ENCODE measurements at places on chromosomes 5 and 9.

GRCh38 chr5:159969966-159970365 lies 39.0 kb upstream of the TTC1 start:
- no peak for DNase-seq

- DNase-seq: no peak
These were observed 58.3 kb upstream of the KLF4 start for GRCh38 chr9:107547772-107548297.

- DNase-seq: no peak
These were observed 351.8 kb downstream of the EBF1 start for GRCh38 chr5:158747816-158748432.

- DNase-seq: peak; percentile 24
These were observed 72.8 kb downstream of the MED27 start for GRCh38 chr9:132006677-132007370.

DNA sequence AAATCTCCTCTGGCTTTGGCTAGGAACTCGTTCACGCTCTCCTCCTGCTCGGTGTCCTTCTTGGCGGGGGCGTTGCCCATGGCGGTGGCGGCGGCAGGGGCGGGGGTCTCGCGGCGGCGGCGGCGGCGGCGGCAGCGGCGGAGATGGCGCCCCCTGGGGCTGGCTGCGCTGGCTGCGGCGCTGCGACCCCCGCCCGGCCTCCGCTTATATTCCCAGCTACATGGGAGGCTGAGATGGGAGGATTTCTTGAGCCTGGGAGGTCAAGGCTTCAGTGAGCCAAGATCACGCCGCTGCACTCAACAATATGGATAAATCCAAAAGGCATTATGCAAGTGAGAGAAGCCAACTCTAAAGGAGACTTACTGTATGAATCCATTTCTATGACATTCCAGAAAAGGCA lies at the start of gene PRKACG:
Gene PRKACG (minus strand): TSS at position 101 of the 400 bp plus-strand sequence. CDS start 21 bp downstream, at position 80.
- no peak for DNase-seq

DNA sequence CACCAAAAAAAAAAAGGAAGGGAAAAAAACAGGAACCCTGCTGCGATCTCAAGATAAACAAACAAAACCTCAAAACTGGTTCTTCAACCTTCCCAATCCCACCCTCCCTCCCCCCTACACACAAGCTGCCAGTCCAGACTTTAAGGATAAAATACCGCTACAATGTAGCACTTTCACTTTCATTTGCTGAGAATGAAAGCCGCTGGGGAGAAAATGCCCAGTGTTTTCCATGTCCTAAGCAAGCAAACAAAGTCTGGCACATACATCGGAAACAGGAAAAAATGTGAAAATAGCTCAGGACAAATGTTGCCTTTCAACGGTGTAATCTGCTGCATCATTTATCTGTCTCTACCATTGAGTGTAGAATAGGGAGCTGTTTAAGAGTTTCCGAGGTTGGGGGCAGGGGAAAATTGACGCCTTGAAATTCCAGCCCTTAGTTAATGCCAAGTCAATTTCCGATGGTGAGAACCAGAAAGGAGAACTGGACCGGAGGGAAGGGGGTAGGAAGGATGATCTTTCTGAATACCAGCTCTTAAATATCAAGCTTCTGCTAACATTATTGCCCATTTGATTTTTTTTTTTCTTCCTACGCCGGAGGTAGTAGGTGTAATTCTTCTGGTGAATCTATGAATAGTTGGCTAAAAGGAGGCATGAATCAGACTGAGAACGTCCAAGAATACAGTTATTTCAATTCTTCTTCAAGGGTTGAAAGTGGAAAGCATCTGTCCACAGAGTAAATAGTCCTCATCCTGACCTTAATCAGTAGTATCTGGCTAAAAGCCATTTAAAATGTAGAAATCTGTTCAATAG lies 1.2 kb upstream of the ADAMTS6 start:
- DNase-seq: no peak

- no peak for DNase-seq
These were observed 102.3 kb upstream of the LARP1 start for GRCh38 chr5:154652746-154653417.

DNA sequence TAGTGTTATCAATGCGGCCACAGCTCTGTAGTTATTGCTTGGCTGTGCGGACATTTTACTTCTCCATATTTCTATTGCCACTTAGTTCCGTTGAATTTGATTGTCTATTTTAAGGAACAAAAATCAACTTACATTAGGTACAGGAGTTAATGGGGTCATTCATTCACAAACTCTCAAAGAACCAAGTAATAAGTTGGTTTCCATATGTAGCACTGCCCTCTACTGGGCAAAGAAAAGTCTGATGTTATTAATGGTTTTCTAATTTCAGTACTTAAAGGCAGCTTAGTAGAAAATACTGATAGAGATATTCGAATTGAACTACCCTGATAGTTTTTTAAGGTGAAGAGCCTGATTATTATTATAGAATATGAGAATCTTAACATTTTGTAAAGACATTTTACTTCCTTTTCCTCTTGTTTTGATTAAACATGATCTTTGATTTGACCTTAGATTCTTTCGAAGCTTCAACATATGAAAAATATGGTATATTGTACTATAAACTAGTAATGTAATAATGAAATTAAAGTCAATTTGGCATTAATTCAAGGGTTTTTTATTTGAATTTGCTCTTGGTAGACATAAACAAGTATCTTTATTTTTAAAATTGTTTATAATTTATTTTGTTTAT lies 119.5 kb upstream of the CTNND2 start:
- DNase-seq: no peak

DNA sequence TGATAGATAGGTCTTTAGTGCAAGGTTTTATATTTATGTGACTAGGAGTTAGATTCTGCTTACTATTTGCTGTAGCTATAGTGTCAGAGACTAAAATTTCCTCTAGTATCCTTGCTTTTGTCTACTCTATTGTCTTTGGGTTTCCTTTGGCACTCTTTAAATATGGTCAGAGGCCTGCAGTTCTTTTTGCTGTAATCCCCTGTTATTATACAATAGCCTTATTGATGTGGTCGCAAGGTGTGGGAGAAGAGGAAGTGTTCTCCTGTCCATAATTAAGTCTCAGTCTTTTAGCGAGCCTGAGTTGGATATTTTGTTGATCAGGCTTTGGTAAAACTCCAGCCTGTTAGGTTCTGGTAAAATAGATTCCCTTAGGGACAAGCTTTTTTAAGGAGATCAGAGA lies 34.9 kb downstream of the LURAP1L start:
- no peak for DNase-seq

DNA sequence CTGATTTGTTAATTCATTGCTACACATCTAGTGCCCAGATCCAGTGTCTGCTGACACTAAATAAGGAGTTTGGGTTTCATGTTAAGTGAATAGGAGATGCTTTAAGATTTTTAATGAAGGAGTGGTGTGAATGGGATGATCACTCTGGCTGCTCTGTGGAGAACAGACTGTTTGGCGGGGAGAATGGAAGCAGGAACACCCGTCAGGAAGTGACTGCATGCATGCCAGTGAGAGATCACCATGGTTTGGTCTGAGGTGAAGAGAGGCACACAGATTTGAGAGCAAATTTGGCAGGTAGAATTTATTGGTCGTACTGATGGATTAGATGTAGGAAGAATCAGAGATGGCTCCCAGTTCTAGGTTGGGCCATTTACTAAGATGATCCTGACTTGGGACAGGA lies 19.8 kb downstream of the ATP6V0E1 start:
- no peak for DNase-seq

- no peak for DNase-seq
These were observed 33.6 kb upstream of the TRIM32 start for GRCh38 chr9:116653348-116654058.

GRCh38 chr5:75337366-75338021 lies 474 bp downstream of the HMGCR start:
- DNase-seq: peak; percentile 15

DNA sequence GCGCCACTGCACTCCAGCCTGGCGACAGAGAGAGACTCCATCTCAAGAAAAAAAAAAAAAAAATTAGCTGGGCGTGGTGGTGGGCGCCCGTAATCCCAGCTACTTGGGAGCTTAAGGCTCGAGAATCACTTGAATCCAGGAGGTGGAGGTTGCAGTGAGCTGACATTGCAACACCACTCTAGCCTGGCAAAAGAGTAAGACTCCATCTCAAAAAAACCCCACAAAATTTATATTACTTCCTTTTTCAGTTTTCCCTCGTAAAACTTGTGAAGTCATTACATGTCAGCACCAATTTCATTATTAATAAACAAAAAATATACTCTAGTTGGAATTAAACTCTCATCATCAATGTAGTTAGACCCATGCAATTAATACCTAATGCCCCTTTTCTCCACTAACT lies 43.9 kb downstream of the SHLD3 start:
- DNase-seq: no peak

- DNase-seq: no peak
These were observed 52.1 kb downstream of the EPB41L4A start for GRCh38 chr5:112366987-112367386.

- peak; percentile 33 for DNase-seq
These were observed 2.3 kb upstream of the ZNF782 start for GRCh38 chr9:96856363-96857286.

DNA sequence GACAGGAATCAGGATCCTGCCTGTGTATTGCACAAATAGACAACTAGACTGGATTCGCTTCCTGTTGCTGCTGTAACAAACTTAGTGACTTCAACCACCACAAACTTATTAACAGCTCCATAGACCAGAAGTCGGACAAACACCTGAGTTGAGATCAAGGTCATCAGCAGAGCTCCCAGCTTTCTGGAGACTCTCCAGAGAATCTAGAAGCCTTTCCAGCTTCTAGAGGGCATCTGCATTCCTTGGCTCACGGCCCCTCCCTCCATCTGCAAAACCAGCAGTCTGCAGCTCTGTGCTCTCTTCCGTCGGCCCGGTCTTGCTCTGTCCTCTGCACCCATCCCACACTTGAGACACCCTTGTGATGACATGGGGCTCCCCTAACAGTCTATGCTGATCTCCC lies 99.1 kb downstream of the KCNT1 start:
- DNase-seq: no peak

DNA sequence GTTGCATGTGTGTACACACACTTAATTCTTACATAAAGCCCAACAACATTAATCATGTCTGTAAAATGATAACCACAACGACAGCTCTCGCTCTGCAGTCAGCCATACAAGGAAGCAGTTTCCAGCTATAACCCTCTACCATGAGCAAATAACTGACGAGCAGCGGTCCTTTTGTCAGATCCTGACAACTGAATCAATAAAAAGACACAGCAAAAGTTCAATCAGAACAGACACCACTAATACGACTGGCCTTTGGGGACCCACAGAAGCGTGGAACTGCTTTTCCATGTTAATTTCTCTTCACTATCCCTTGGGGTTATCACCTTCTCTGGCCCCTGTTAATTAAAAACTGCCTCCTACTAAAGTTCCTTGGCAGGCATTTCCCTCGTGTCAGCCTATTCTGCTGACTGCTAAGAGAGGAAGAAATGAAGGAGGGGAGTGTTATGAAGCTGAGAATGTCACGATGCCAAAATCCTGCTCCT lies 722.8 kb upstream of the GRAMD2B start:
- no peak for DNase-seq

- no peak for DNase-seq
These were observed 146.5 kb downstream of the CD180 start for GRCh38 chr5:67050125-67050524.

- no peak for DNase-seq
These were observed 30.6 kb downstream of the CORO2A start for GRCh38 chr9:98161851-98162250.

- no peak for DNase-seq
These were observed 46.2 kb upstream of the FSD1L start for GRCh38 chr9:105401651-105402050.

DNA sequence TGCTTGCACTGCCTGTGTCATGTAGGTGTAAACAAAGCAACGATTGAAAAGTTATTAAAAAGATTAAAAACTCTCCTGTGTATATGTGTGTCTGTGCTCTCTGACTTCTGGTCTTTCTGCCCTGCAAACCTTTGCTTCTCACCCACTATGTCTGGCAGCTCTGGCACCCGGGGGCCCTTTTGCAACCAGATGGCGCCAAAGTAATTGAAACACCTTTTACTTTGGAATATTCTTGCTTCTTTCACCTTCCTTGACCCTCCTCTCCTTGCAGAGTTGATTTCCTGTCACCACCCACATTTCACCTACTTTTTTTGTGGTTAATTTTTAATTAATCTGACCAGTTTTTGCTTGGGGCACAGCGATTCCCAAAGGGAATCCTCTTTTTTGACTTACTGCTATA lies 275.5 kb downstream of the ARHGEF28 start:
- no peak for DNase-seq

DNA sequence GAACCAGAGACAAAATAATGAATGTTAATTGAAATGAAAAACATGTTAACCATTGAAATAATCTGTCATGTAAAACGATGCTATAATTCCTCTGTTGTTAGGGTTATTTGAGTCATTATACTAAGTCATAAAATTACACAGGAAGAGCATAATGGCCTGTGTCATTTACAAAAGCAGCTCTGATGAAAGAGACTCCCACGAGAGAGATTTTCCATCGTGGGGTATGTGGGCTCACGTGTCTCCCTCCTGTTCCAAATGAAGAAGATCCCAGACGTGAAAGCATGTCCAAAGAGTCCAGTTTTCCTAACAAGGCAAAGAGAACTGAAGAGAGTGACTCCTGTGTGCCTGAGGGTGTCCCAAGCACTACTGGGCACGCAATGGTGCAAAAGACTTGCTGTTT lies 379.8 kb downstream of the SPOCK1 start:
- DNase-seq: no peak

DNA sequence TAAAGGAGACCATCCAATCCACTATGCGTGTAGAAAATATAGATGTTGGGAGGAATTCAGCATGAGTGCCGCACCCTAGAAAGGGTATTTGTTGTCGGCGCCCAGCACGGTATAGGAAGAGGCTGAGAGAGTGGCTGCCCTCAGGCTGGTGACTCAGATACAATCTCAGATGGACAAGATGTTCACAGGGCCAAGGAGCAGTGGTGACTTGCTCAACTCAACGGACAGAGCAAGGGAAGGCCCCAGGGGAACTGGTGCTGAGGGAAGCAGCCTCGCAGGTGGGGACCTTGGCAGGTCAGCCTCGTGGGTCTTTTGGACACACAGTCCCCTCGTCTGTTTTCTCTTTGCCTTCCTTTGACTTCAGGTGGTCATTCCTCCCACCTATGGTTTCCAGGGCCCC lies 28.0 kb upstream of the IRX2 start:
- DNase-seq: no peak

- no peak for DNase-seq
These were observed 29.3 kb downstream of the CSF1R start for GRCh38 chr5:150057052-150057451.

- DNase-seq: no peak
These were observed 491.7 kb downstream of the CCDC171 start for GRCh38 chr9:16044579-16044881.

DNA sequence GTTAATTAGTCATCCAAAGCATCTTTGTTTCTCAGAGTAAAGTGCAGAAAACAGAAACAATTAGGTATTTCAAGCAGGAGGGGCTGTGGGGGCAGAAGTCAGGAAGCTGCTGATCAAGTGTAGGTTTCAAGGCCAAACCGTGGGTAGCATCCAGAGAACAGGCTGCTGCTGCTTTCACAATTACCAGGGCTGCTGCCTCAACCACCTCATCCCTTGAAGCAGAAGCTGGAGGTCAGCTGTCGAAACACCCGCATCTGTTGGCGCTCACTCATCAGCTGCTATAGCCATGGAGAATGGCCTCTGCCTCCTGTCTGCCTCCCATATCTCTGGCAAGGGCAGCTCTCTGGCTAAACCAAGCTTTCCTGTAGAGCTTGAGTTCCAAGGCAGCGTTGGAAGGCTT lies 122.9 kb upstream of the OSMR start:
- no peak for DNase-seq
